Kidney capillary endothelial cell (primary cell): ENCODE measurements at places on chromosomes 3 and 15.

DNA sequence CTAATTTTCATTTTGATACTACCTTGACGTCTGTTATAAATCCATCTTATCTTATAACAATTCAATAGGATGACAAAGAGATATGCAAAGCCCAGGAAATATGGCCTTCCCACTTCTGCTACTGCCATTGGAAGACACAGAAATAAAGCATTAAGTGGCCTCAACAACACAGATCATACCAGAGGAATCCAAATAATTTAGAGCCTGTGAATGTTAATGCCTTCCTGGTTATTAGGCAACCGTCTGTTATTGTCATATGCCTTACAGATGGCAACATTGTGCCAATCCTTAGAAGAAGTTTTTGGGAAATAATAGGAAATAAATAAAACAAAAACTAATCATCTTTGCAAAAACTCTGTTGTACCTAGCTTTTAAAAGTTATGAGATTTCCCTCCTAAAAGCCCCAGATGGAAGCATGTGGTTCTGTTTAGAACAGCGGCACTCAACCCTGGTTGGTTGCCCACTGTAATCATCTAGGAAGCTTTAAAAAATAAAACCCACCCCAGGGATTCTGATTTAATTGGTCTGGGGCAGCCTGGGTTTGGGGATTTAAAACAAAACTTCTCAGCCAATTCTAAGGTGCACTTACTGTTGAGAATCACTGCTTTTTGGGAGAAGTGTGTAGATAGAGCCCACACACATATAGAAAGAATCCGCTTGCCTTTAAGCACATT is 704.8 kb upstream of the CFAP20DC start:
- no peak for DNase-seq

GRCh38 chr3:55716044-55716443 is 228.9 kb upstream of the WNT5A start:
- no peak for DNase-seq

GRCh38 chr3:116963802-116964201 is 254.2 kb downstream of the TUSC7 start:
- DNase-seq: no peak

GRCh38 chr15:91116113-91117067 is 16.3 kb downstream of the SV2B start:
- no peak for DNase-seq

DNA sequence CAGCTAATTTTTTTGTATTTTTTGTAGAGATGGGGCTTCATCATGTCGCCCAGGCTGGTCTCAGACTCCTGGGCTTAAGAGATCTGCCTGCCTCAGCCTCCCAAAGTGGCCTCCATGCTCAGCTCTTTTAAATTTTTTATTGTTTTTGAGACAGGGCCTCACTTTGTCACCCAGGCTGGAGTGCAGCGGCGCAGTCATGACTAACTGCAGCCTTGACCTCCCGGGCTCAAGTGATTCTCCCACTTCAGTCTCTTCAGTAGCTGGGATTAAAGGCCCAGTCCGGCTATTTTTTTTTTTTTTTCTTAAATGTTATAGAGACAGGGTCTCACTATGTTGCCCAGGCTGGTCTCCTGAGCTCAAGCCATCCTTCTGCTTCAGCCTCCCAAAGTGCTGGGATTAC is 15.1 kb upstream of the BAHD1 start:
- DNase-seq: no peak

DNA sequence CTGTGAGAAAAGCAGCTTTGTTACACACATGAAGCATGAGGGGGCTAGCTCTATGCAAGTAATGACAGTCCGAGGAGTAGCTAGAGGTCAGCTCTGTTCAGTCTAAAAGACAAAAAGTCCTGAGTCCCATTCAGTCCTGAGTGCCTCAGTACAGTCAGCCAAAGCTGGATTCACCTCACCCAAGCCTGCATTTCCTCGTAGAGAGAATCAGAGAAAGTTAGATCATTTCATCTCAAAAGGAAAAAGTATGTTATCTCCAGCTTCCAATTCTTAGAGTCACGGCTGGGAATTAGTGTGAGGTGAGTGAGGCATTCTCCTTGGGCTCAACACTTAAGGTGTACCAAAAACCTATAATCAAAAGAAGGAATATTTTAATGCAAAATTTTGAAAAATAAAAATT is 5.9 kb upstream of the ACP3 start:
- no peak for DNase-seq
